Hematopoietic multipotent progenitor cell (in vitro differentiated cells): ENCODE measurements at places on chromosomes 11 and 22. TPM values are rescaled to one million over a fixed set of nuclear protein-coding genes. Genes with fewer than 3 reads are reported as not detected.

DNA sequence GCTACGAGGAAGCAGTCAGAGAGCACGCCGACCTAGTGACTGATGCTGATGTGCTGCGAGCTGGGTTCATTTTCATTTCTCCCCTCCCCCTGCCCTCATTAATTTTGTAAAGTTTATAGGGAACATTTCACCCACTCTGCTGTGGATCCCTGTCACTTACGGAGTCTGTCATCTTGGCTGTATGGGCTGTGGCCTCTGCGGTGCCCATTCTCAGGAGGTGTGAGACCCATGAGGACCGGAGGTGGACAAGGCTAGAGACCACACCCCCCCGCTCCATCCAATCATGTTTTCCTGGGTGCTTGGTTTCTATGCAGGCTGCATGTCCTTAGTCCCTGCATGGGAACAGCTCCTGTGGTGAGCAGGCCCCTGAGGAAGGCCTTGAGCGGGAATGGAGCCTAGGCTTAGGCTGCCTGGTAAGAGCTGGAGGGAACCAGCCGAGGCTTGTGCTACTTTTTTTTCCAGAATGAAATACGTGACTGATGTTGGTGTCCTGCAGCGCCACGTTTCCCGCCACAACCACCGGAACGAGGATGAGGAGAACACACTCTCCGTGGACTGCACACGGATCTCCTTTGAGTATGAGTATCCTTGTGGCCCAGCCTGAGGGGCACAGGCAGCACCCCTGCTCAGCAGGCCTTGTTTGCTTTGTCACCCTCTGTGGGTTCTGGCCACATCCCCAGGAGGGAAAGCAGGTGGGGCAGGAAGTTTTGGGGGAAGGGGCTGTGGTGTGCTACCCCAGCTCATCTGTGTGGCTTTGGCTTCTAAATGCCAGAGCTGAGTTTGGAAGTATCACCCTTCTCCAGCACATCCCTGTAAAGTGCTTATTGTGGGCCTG lies 19.1 kb downstream of the CLDN5 start:
- no peak for DNase-seq

The HOATZ gene
- not detected for total RNA-seq

The JAML gene
- 26.9 TPM for total RNA-seq

The IGSF22 gene
- total RNA-seq = 0.54 TPM

GRCh38 chr11:80146232-80146631 lies 705.4 kb upstream of the TENM4 start:
- DNase-seq = no peak

The OR4B1 gene
- not detected for total RNA-seq

GRCh38 chr22:49426618-49427266 lies 400.9 kb downstream of the BRD1 start:
- no peak for DNase-seq

The B4GALNT4 gene
- total RNA-seq = 3.5 TPM

DNA sequence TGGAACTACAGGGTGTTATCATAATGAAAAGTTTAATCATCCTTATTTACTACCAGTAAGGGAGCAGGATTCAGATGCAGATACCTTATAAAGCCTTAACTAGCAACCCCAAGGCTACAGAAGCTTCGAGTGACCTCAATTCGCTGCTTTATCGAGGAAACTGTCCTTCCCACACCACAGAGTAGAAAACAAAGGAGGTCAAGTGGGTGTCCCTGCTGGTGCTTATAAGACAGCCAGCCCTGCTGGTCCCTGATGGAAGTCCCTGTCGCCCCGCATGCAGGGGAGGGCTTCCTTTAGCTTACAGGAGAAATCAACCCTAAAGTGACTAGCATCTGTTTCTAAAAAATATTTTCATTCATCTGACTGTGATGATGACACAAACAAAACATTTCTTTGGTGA lies 7.3 kb downstream of the MN1 start:
- no peak for DNase-seq

DNA sequence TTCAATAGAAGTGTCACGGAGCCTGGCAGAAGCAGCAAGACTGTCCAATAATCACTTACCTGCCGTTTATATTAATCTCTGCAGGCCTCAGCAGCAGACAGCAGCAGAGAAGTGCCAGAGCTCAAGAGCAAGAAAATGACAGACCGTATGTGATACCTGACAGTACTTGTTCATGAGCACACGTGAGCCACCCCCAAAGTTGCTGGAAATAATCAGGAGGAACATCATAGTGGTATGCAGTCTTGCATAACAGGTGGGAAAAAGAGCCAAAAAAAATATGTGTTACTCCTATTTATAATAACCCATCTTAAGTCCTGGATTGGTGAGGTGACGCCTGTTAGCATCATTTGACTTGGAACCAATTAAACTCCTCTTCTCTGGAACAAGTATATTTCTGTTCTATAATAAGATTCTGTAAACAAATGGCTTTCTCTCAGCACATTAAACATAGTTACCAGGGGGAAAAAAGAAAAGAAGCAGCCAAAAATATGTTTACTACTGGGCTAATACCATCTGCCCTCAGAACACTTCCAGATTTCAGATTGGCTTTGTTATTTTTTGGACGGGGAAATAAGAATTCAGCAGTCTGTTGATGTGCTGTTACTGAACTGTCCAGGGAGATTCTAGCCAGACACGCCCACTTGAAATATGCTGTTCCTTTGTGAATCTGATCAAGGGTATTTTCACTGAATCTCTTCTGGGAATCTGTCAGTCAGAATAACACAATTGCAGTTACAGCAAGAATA lies 7.9 kb upstream of the SLN start:
- DNase-seq = no peak

DNA sequence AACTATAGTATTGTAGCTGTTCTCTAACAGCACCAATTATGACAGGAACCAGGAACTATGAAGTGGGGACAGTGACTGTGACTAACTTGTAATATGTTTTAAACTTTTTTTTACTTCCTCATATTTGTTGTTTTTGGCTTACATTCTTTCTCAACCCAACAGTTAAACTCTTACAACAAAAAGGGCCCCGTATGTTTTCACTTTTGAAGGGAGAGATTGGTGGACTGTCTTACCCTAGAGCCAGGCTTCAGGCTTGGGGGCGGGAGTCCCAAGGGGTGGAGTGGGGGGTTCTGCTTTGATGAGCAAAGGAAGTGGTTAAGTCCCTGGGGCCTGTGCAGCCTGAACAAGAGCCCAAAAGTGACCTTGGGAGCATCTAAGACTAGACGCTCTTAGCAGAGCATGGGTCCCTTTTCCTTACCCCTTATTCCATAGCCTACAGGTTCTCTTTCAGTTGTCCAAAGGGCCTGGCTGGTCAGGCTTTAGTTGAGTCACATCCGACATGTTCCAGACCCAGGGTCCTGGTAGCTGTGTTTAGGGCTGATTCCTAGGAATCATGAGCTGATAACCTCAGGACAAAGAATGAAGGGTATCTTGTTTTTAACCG lies 38.8 kb downstream of the STIM1 start:
- peak; percentile 77 for DNase-seq

The SLC17A6 gene
- total RNA-seq = not detected

DNA sequence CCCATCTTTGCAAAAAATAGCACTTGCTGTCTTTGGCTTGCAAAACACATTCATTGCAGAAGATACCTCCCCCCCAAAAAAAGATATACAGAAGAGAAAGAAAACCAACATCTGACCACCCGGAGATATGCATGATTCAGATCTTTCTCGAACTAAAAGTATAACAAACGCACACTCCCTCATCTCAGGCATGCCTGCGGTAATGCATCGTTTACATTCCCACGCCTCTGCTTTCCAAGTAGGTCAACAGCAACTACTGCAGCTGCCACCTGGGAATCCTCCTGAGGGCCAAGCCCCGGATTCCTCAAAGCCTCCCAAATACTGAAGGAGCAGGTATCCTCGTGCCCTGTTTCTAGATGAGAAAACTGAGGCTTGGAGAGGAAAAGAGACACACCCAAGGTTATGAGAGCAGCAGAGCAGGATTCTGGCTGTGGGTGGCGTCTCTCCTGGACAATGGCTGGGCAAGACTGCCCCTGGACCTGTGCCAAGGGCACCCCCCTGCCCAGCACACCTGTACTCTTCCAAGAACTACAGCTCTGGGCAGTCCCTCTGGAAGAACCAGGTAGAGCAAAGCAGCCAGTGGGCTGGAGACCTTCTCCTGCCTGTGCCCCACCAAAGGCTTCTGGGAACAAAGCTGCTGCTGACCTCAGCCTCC lies 38.1 kb downstream of the NUP50 start:
- DNase-seq = no peak

The OR8D4 gene
- not detected for total RNA-seq

DNA sequence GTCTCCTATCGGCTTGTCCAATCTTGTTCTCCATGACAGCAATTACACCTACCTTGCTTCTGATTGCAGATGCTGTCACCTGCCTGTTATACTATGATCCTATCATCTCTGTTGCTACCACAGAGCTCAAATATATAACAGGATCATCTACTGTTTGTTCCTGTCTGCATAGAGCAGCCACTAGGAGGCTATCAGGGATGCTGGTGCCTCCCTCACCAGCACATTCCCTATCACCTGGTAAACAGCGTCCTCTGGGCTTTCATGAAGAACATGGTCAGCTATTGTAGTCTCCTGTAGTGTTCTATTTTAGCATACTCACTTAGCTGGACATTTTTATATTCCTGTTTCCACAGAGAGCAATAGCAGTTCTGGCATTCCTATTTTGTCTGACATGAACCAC lies 87.8 kb upstream of the FAT3 start:
- DNase-seq = no peak

The SHANK2 gene
- 0.27 TPM for total RNA-seq

DNA sequence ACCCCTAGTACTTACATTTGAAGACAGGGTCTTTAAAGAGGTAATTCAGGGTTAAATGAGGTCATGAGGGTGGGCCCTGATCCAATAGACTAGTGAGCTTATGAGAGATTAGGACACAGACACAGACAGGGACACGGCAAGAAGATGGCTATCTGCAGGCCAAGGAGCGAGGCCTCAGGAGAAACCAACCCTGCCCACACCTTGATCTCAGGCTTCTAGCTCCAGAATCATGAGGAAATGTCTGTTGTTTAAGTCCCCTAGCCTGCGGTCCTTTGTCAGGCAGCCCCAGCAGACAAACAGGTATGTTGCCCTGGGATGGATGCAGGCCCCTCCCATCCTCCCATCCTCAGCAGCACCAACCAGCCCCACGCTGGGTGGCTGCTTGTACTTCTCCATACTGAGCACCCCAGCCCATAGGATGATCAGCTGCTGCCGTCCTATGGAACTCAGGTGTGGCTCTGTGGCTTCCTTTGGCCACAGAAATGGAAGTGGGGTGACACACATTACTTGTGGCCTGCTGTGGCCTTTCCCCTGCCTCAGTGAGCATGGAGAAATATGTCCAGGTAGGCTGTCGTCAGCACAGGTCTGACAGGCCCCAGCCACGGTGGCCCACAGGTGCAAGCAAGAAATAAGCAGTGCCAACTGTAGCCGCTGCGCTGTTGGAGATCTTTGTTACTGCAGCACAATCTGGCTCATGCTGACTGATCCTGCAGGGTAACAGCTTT lies 7.9 kb downstream of the GNB1L start:
- no peak for DNase-seq

DNA sequence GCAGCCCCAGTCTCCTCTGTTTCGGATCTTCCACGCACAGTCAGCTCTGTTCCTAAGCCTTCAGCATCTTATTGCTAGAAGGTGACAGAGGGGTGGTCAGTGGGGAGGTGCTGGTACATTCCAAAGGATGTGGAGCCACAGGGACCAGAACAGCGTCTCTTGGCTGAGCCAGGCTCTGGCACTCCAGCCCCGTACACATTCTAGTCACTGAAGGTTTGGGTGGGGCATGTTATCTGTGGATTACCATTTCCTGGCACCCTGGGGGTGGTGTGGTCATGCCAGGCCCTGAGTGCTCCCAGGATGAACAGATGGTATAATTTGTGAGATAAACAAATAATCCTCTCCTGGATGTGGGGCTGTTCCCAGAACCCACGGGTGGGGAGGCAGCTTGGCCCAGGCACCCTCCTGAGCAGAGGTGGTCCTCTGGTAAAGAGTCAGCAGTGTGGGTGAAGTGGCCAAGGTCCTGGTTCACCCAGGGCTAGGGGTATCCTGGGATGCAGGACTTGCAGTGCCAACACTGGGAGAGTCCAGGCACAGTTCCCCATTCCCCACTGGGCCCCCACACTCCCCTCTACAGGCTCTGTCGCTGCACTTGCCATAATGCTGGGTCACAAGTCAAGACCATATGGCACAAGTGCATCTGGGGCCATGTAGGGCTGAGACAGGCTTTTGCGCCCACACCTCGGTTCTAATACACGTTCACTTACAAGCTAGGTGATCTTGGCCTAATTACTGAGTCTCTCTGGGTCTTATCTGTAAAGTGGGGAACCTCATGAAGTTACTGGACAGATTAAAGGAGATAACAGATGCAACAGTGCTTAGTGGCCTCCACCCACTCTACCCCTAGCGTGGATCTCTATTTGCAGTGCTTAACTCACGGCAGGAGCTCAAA lies 33.0 kb downstream of the DKK3 start:
- no peak for DNase-seq

DNA sequence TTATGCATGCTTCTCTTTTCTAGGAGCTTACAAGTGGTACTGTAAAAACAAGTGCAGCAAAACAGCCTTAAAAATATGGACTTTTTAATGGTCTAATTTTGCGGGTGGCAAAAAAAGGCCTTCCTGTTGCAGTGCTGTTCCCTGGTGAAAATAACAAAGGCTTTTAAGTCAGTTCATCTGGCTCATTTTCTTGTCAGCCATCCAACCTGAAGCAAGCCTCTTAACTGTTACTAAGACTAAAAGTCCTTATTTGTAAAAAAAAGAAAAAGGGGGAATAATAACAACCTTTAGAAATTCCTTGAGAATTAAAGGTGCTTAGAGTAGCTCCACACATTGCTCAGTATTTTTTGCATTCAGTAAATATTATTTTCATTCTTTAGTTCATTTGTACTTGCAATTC lies 200.5 kb upstream of the CHORDC1 start:
- no peak for DNase-seq

The CSTF3 gene
- 6.7 TPM for total RNA-seq

DNA sequence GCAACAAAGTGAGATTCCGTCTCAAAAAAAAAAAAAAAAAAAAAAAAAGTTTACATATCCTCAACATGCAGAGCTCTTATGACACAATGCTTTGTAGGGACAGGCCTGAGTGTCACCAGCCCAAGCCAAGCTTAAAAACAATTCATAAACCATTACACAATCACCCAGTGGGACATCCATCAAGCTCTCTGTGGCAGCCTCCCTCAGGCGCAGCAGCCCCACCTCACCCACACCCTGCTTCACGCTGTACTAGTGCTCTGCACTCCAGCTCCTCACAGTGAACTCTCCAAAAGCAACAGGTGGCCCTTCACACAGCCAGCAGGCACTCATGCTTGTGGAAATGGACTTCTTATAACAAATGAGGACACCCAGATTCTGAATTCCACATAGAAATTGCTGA lies 3.5 kb upstream of the FOXRED2 start:
- DNase-seq = no peak

The BTBD18 gene
- total RNA-seq = not detected
